ENCODE measurements at places on chromosomes 3 and 15. TPM values are rescaled to one million over a fixed set of nuclear protein-coding genes. Genes with fewer than 3 reads are reported as not detected.

- DNase-seq = no peak
Observed at GRCh38 chr3:31775383-31775782, 205.7 kb downstream of the OSBPL10 start.

SCAANT1 gene
- total RNA-seq = not detected

SLC12A1 gene
- total RNA-seq = not detected

- no peak for DNase-seq
Observed at GRCh38 chr3:177828208-177828565, 630.9 kb upstream of the TBL1XR1 start.

Data from CD8-positive, alpha-beta memory T cell (primary cell).